Thymus (tissue), 14 donors: ENCODE measurements at places on chromosomes 3 and 15. TPM values are rescaled to one million over a fixed set of nuclear protein-coding genes. Genes with fewer than 3 reads are reported as not detected.

EXOG gene
- total RNA-seq = 9.0 TPM

PTH1R gene
- total RNA-seq = 0.80 TPM

TRIM71 gene
- 0.09 TPM for total RNA-seq

CCR9 gene
- total RNA-seq = 214 TPM

FOXL2NB gene
- under 0.01 TPM for total RNA-seq

CYFIP1 gene
- 19.6 TPM for total RNA-seq

PYGO1 gene
- total RNA-seq = 0.71 TPM

SLC12A1 gene
- 0.05 TPM for total RNA-seq

CDHR4 gene
- total RNA-seq = not detected

CRTAP gene
- total RNA-seq = 21.6 TPM

CLDN18 gene
- total RNA-seq = 0.28 TPM

IGF1R gene
- total RNA-seq = 11.0 TPM

A4GNT gene
- total RNA-seq = 0.05 TPM

GCNT3 gene
- 1.1 TPM for total RNA-seq

CLPX gene
- total RNA-seq = 42.0 TPM

SYNPR gene
- total RNA-seq = 0.09 TPM

SKOR1 gene
- total RNA-seq = 0.14 TPM

CACNA1D gene
- 0.66 TPM for total RNA-seq

PTX3 gene
- total RNA-seq = 1.2 TPM

LRTM1 gene
- total RNA-seq = 0.47 TPM

GREM1 gene
- 0.14 TPM for total RNA-seq

KCTD6 gene
- 8.6 TPM for total RNA-seq

STARD5 gene
- 3.6 TPM for total RNA-seq

MYZAP gene
- 2.5 TPM for total RNA-seq

RGMA gene
- total RNA-seq = 0.76 TPM

SCAANT1 gene
- not detected for total RNA-seq

NR1D2 gene
- 12.7 TPM for total RNA-seq

GOLGA8G gene
- total RNA-seq = under 0.01 TPM

MED12L gene
- total RNA-seq = 1.7 TPM

ALPK3 gene
- total RNA-seq = 1.1 TPM

RNF168 gene
- 15.9 TPM for total RNA-seq

HHLA2 gene
- total RNA-seq = 0.24 TPM

ROBO2 gene
- 9.3 TPM for total RNA-seq

ARHGEF26 gene
- 1.3 TPM for total RNA-seq

MAP1A gene
- total RNA-seq = 12.7 TPM

GOLGA6L7 gene
- total RNA-seq = not detected

TGM5 gene
- 0.19 TPM for total RNA-seq

CCRL2 gene
- 10.1 TPM for total RNA-seq

IGF2BP2 gene
- total RNA-seq = 12.1 TPM

LRRC31 gene
- total RNA-seq = 0.09 TPM
